ENCODE measurements at places on chromosomes 7 and 10.

DNA sequence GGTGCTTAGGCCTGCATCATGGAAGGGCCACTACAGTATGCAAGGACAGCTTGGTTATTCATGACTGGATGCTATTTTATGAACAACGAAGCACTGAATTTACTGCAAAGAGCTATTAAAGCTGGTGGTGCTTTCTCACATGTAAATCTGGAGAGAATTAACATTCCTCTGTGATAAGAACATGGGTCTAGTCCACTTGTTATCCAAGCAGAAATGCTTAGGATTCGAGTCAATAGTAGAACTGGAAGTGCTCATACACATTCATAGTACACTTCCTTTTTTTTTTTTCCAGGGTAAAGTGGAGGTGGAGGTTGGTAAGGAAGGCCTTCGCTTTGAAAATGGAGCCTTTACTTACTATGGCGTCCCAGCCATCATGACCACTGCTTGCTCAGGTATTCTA is 35.0 kb downstream of the CNNM1 start:
- no peak for DNase-seq

GRCh38 chr7:112938863-112939573 is 147.6 kb downstream of the GPR85 start:
- DNase-seq, result peak; percentile 57

DNA sequence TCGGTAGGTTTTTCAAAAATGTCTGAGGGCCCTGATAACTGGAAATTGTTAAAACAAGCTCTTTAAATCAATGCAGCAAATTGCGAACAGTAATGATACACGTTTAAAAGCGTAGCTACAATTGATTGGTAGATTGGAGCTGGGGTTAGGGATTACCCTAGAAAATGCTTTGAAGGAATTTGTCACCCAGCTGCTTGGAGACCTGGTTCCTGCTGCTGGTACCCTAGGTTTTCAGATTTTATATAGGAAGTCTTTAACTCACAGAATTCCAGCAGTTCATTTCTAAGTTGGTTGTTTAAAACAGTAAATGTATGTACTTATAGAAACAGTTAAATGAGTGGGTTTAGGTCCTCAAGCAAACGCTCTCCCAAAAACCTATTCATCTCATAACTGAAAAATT is 1.5 kb downstream of the HECTD2 start:
- DNase-seq, result no peak

GRCh38 chr7:46156086-46156485 is 235.0 kb upstream of the IGFBP3 start:
- no peak for DNase-seq

GRCh38 chr7:105268511-105269392 is 120.0 kb downstream of the SRPK2 start:
- DNase-seq, result peak; percentile 72

- DNase-seq, result no peak
These were observed 167.8 kb upstream of the CXCL12 start for GRCh38 chr10:44552726-44553125.

DNA sequence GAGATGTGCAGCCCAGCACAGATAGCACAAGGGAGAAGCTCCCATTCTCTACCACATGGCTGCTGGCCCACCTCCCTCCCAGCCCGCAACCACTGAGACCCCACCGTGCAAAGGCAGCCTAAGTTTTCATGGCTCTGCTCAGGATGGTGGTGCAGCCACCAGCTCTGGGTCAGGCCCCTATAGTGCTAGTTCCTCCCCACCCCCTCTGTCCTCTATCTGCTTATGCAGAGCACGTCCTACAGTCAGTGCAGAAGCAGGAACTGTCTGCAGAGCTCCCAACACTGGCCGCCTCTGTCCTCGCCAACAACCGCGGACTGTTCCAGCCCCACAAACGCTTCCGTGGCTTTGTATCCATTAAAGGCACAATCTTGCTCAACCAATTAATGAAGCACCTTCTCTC is 278.9 kb downstream of the GRID1 start:
- DNase-seq, result no peak

DNA sequence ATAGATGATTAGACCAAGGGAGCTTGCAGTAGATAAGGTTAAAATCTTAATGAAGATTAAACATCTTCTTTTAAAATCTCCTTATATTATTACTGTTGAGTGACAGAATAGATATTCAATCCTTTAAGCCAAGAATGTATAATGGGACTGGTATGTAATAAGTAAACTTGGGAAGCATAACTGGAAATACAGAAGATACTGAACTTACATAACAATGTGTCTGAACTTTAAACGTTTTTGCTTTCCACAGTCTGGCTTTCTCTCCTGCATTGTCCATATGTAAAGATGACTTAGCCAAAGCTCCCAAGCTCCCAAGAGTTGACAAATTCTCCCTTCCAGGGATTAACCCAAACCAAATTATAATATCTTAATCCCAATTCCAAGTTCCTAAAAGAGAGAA is 129.8 kb downstream of the KCND2 start:
- no peak for DNase-seq

DNA sequence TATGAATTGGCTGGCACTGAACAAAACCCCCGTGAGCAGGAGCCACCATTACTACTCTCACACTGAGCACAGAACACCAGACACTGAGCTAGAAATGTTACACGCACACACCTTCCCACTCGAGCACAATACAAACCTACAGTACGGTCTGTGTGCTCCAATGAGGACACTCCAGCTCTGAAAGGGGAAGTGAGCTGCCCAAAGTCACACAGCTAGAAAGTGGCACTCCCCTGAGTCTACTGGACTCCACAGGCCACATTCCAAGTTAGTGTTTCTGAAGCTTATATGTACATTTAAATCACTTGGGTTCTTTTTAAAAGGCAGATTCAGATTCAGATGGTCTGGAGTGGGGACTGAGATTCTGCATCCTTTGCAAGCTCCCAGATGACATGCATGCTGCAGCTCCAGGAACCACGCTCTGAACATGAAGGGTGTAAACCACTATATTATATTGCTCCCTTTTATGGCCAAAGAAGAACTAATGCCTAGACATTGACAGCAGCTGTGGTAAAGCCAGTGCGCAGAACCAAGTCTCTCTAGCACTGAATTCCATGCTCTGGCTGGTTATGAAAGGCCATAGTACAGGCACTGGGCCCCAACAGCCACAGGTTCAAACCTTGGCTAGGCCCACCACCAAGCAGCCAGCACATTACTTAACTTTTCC is 77.1 kb downstream of the FRMPD2 start:
- no peak for DNase-seq

GRCh38 chr10:124700293-124701037 is 43.7 kb downstream of the FAM53B start:
- DNase-seq, result no peak

DNA sequence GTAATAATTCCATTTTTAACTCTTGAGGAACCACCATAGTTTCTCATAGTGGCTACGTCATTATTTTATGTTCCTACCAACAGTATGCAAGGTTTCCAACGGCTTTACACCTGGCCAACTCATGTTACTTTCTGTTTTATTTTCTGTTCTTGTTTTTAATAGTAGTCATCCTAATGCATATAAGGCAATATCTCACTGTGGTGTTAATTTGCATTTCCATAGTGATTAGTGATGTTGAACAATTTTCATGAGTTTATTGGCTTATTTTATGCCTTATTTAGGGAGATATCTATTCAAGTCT is 465.5 kb upstream of the KLF6 start:
- DNase-seq, result no peak

- DNase-seq, result no peak
These were observed 141.0 kb downstream of the PRKAG2 start for GRCh38 chr7:151735851-151736402.

GRCh38 chr7:139108266-139109187 is 993 bp downstream of the ZC3HAV1 start:
- peak; percentile 34 for DNase-seq

DNA sequence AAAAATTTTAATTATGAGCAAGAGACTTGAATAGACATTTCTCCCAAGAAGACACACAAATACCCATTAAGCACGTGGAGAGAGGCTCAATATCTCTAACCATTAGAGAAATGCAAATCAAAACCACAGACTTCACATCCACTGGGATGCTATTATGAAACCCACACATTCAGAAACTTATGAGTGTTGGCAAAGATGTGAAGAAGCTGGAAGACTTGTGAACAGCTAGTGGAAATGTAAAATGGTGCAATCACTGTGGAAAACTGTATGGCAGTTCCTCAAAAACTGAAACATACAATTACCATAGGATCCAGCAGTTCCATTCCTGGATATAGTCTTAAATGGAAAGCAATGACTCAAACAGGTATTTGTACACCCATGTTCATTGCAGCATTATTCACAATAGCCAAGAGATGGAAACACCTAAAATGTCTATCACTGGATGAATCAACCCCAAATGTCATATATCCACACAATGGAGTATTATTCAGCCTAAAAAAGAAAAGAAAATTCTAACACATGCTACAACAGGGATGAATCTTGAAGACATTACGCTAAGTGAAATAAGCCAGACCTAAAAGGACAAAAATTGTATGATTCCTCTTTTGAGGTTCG is 53.5 kb upstream of the FRMD4A start:
- DNase-seq, result no peak

GRCh38 chr10:71622154-71622526 is 97.4 kb downstream of the C10orf105 start:
- DNase-seq, result peak; percentile 59

GRCh38 chr7:1639071-1639470 is 31.0 kb upstream of the ELFN1 start:
- no peak for DNase-seq

DNA sequence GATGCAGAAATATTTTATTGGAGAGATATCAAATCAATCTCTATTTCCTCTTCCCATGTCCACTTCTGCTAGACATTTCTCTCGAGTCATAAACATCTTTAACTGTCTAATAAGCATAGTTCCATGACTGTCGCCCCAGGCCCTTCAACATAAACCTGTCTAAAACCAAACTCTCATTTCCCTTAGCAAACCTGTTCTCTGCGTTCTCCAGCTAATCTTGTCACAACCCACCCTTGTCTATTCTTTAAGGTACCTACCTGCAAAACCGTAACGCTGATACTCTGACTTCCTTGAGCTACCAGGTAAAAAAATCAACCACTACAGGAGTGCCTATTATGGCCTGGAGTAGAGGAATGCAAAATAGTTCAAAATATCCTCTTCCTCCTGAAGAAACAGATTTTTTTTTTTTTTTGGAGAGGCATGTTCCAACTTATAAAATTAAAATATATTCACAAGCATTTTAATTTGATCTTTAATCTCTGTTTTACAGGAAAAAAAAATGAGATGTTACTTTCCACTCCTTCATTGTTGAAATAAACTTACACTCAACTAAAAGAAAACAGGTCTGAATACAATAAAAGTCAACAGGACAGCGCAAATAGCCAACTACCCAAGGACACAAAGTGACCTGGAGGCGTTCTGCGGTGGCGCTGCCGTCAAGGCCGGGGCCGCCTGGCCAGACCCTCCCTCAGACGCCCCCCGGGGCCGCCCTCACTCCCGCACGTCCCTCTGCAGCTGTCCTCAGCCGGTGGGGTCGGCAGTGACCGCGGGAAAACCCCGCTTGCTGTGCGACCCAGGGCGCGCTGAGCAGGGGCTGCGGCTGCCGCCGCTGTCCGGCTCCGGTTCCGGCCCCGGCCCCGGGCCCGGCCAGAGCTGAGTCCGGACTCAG is 765 bp downstream of the SLC25A40 start:
- peak; percentile 16 for DNase-seq

GRCh38 chr7:155788616-155789000 is 23.7 kb downstream of the SHH start:
- no peak for DNase-seq

- DNase-seq, result no peak
These were observed 81.9 kb downstream of the DNMBP start for GRCh38 chr10:99927721-99928280.

DNA sequence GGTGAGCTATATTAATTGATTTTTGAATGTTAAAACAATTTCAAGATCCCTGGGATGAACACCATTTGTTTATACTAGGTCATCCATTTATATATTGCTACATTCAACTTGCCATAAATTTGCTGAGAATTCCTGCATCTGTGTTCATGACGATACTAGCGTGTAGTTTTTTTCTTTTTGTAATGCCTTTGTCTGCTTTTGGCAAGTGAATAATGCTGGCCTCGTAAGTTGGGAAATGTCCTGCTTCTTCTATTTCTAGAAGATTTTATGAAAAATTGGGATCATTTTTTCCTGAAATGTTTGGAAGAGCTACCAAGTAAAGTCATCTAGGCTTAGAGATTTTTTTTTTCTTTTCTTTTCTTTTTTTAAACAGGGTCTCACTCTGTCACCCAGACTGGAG is 12.9 kb upstream of the MEST start:
- DNase-seq, result no peak

Measured in ELR (cell line).